ENCODE measurements at places on chromosomes 6 and 20. TPM values are rescaled to one million over a fixed set of nuclear protein-coding genes. Genes with fewer than 3 reads are reported as not detected.
A peak's percentile ranks its signal among the peaks of the same experiment; 100 is the strongest.

DNA sequence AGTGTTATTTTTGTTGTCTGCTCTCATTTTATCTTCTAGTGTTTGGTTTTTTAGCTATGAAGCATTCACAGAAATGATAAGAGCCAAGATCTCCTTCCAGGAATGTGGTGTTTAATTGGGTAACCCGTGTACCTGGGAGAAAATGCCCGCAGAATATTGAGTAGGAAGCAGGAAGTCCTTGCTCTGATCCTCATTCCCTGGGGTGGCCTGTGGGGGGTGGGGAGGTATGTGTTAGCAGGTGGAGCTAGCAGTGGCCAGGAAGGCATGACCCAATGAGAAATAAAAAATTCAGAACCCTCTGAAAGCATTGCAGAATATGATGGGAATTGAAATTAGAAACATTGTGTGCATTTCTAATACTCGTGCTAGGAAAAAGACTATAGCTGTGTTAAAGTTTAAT lies 100.8 kb downstream of the DTD1 start:
- H3K36me3 ChIP-seq = no peaks in the 10 kb centered on the region
- no peak overlapping the region for H3K4me3 ChIP-seq
- no peak overlapping the region for H3K27ac ChIP-seq
- H3K4me1 ChIP-seq = no peaks in the 10 kb centered on the region

DNA sequence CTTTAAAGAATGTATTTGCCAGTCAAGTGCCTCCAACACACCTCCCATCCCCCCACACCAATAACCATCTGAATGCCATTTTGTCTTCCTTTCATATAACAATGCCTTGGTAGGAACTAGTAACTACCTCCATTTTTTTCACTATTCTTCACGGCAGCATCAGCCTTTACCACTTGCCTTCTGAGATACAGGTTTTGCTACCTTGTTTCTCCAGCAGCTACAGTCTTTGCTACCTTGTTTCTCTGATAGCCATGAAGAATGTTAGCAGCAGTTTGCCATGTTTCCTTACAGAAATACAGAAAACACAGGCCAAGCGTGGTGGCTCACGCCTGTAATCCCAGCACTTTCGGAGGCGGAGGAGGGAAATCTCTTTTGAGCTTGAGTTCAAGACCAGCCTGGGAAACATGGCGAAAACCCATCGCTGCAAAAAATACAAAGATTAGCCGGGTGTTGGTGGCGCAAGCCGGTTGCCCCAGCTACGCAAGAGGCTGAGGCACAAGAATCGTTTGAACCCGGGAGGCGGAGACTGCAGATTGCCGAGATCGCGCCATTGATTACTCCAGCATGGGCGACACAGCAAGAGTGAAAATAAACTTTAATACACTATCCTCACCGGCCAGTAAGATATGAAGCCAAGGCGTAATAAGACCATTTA lies 100.9 kb downstream of the HFE start:
- H3K4me3 ChIP-seq = peak overlapping the region; percentile 78
- no peaks in the 10 kb centered on the region for H3K27me3 ChIP-seq
- peak; percentile 69 for DNase-seq
- H3K4me1 ChIP-seq = peaks cover 5% of the 10 kb centered on the region
- H3K27ac ChIP-seq = peak overlapping the region; percentile 84

- no peaks in the 10 kb centered on the region for H3K27me3 ChIP-seq
- H3K36me3 ChIP-seq = peaks cover 3% of the 10 kb centered on the region
- DNase-seq = no peak
- no peak overlapping the region for H3K27ac ChIP-seq
- H3K4me1 ChIP-seq = no peaks in the 10 kb centered on the region
These were observed 50.8 kb downstream of the ZMYND8 start for GRCh38 chr20:47305667-47306066.

DNA sequence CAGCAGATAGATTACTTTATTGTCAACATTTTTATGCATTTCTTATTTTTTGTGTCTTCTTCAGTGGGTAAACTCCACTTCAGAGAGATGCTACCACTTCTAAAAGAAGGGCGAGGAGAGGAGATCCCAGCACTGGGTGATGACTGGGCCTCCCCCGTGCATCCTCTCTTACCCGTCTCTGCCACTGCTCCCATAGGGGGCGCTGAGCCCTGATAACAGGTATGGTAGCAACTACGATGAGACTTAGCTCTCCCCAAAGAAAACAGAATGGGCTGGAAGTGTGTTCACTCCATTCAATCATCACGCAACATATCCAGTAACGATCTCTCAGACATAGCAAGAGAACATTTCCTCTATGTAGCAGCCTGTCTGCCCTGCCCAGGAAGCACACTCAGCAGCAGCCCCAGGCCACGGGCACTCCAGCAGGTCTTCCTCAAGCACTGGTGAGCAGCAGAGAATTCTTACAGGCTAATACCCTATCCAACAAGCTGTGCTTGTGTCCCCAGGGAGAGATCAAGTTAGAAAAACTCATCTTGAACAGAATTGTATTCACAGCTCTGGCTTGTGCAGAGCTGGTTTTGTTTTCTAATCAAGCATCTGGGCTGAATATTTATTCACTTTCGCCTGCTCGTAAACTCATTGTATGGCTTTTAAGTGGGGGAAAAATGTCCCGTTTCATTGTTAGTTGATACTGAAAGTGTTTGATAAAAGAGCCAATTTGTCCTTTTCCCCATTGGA lies 533.1 kb upstream of the CDH4 start:
- DNase-seq = no peak

- no peaks in the 10 kb centered on the region for H3K36me3 ChIP-seq
- no peak for DNase-seq
- H3K4me1 ChIP-seq = no peaks in the 10 kb centered on the region
These were observed 477.4 kb downstream of the FRK start for GRCh38 chr6:115583290-115583689.

GRCh38 chr6:34018961-34019606 lies 126.8 kb downstream of the GRM4 start:
- no peak overlapping the region for H3K27ac ChIP-seq
- H3K4me3 ChIP-seq = no peak overlapping the region
- no peak for DNase-seq

- no peak overlapping the region for H3K27ac ChIP-seq
- no peaks in the 10 kb centered on the region for H3K4me1 ChIP-seq
- no peaks in the 10 kb centered on the region for H3K27me3 ChIP-seq
- no peaks in the 10 kb centered on the region for H3K36me3 ChIP-seq
- no peak for DNase-seq
- no peak overlapping the region for H3K4me3 ChIP-seq
These were observed 1.7 kb downstream of the BNIP5 start for GRCh38 chr6:36334832-36335459.

CTSZ gene
- 11.8 TPM for polyA plus RNA-seq
